ENCODE measurements at places on chromosomes 1 and 21. TPM values are rescaled to one million over a fixed set of nuclear protein-coding genes. Genes with fewer than 3 reads are reported as not detected.

DNA sequence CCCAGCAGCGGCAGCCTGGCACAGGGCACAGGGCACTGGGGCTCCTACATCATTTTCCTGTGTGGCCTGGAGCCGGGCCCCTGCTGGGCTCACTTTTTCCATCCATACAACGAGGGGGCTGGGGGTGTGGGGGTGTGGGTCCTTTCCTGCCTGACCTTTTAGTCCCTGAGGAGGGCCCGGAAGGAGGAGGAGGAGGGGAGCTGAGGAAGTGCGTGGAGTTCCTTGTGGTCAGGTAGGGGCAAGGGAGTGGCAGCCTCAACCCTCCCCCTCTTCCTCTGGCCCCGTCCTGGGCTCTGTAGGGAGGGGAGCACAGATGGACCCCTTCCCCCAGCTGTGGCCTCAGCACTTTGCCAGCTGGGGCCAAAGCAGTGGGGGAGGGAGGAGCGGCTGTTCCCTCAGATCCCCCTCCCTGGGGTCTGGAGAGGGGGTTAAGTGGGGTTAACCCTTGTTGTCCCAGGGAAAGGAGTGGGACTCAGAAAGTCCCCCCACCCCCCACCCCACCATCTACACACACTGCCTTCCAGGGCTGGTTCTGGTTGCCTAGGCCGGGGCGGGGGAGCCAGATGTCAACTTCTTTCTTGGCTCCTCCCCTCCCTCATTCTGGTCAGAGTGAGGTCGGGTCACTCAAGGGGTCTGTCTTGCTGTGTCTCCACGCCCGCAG is 5.7 kb downstream of the NTRK1 start:
- no peak for DNase-seq

DNA sequence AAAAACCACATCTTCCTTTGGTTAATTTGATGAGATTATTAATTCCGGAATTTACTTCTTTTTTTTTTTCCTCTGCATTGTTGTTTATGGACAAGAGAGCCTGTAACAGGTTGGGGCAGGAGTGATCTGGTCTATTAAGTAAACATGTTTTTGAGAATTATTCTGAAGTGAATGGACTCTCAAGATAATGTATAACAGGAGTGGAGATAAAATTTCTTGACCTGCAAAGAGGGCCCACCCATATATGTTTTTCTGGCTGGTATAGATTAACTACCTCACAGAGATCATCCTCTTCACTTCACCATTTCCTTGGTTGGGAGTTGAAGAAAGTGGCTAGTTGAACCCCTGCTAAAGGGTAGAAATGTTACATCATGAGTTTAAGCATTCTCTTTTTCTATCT is 10.7 kb downstream of the DDI2 start:
- no peak for DNase-seq

DNA sequence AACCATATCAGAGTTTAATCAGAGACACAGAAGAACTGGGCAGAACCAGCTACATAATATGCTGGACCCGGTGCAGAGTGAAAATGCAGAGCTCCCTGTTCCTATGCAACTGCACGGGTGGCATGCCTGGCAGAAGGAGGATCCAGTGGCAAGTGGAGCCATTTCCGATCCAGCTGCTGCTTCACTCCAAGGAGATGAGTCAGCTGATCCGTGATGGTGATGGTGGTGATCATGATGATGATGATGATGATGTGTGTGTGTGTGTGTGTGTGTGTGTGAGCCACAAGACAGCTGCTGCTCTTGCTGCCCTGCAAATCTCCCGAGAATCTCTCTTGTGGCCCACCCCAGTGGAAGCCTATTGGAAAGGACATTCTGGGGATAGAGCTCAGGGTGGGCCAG is 133.0 kb downstream of the URB2 start:
- no peak for DNase-seq

GRCh38 chr1:106480629-106481028 is 575.8 kb upstream of the PRMT6 start:
- DNase-seq = no peak

GRCh38 chr1:208791456-208791855 is 547.3 kb upstream of the PLXNA2 start:
- DNase-seq = peak; percentile 88

GRCh38 chr1:108100148-108100547 is 100.0 kb downstream of the SLC25A24 start:
- no peak for DNase-seq

ERICH3 gene
- 0.14 TPM for total RNA-seq

DNA sequence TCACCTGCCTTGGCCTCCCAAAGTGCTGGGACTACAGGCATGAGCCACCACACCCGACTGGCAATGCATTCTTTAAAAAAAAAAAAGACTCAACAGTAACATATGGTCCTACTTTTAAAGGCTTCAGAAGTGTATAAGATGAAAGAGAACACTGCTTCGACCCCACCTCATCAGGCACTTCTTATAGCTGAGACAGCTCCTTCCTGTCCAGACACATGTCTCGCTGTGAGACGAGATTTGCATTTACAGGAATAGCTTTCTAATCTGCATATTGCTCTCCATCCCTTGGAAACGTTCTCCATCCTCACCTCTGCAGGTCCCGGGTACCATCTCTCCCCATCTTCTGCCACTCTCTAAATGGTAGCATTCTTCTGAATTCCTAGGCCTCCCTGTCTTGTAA is 6.7 kb downstream of the AZIN2 start:
- DNase-seq = no peak

GRCh38 chr21:29064850-29065481 is 8.5 kb downstream of the CCT8 start:
- no peak for DNase-seq

DNA sequence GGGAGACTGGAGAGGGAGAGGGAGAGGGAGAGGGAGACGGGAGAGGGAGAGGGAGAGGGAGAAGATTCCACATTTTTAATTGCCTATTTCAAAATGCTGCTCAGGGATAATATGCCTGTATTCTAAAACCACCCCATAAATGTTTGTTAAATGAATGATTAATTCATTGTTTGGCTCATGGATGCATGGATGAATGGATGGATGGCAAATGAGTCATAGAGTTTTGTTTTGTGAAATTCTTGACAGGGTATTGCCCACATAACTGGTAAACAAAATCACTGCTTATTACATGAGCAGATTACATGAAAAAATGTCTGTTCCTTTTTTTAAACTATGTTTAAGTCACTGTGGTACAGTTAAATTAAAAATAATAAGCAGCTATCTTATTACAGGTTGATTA is 220.4 kb downstream of the ZP4 start:
- peak; percentile 29 for DNase-seq

DNA sequence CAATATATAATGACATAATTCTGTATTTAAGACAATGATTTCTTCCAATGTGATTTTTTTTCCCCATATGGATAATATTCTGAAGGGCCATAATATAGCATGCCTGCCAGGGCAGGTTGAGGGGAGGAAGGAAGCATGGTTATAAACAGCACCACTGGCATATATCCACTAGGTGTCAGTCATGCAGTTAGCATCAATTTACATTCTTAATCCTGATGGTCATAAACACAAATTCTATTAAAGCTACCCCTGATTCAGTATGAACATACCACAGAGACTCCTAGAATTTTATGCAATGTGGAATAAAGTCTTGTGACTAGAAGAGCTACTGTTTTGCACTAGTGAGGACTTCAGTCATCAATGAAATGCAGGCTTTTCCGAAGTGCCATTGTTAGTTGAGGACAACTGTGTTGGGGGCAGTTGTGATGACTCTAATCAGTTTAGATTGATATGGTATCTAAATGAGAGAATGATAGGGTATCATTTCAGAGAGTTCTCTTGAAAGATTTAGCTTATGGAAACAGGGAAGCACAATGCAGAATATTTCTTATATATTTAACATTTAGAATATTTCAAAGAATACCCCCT is 342.7 kb upstream of the NR5A2 start:
- DNase-seq = peak; percentile 16

DNA sequence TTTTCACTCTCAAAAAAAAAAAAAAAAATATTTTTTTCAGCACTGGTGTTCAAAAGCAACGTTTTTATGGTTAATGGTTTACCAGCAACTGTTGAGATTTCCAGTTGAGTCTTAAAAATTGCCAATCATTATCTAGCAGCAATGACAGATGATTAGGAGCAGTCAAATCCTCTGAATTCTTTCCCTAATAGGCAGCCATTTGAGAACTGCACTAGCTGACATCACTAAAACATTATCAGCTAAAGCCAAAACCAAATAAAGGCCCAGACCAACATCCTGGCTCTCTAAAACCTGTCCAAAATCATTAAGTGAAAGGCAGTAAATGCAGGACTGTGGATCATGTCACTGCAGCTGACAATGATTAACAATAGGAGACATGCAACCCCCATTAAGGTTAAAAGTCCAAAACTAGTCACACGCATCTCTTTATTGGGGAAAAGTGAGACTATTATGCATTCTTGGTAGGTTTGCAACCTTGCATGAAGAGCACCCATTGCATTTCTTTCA is 14.0 kb downstream of the SFPQ start:
- DNase-seq = peak; percentile 35

DNA sequence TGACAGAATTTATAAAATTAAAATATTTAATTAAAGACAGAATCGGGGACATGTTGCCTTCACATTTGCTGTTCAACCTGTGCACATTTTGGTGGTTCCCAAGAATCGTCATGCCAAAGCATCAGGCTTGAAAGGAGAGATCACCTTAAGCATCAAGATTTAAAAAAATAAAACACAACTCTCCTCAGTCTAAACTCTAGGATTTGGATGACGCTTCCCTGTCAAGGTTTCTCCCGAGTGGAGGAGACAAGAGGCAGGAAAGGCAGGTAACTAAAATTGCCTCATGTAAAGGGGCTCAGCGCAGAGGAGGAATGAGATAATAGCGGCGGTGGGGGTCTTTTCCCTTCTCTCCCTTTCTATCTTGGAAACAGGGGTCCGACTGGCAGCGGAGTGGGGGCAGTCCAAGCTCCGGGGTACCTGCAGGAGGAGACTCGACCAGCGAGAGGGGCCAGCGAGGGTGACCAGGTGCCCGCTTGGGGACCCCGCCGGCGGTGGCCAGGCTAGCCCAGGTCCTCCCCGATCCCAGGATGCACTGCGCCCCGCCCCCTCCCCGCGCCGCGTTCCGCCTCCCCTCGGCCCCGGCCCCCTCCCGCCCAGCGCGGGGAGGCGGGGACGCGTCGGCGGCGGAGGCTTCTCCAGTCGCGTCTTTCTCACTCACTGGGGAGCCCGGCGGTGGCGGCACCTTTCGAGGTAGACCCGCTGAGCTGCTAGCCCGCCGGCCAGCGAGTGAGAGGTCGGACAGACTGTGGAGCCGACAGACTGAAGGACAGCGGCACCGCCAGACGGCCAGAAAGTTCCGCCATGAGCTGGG is at the start of gene FNBP1L:
TSS of gene FNBP1L (plus strand) at position 638 of the 811 bp plus-strand sequence. CDS start at position 802, 164 bp downstream.
- DNase-seq = no peak

- no peak for DNase-seq
Observed at GRCh38 chr21:17799414-17800164, 19.6 kb downstream of the C21orf91 start.

GREM2 gene
- total RNA-seq = not detected

DNA sequence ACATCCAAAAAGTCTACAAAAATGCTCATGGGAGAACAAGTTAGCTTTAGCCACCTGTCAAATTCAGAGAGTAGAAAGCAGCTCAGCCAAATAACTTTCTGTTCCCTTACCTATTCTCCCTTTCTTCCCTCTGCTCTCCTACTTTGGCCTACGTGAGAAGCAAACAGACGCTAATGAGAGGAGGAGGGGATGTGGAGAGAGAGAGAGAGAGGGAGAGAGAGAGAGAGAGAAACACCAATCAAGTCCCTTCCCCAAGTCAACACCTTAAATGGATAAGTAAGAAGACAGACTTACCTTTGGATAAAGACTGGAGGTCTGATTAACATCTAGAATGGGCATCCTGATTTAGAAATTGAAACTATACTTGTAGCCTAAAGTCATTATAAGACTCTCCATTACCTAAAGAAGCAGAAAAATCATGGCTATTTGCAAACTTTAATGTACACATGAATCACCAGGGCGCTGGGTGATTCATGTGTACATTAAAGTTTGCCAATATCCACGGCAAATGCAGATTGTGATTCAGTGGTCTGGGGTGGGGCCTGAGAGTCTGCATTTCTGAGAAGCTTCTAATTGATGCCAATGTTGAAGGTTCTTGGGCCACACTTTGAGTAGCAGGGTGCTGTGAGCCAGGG is 13.1 kb upstream of the DUSP12 start:
- no peak for DNase-seq

- DNase-seq = no peak
Observed at GRCh38 chr1:61089338-61089737, 7.0 kb downstream of the NFIA start.

DNA sequence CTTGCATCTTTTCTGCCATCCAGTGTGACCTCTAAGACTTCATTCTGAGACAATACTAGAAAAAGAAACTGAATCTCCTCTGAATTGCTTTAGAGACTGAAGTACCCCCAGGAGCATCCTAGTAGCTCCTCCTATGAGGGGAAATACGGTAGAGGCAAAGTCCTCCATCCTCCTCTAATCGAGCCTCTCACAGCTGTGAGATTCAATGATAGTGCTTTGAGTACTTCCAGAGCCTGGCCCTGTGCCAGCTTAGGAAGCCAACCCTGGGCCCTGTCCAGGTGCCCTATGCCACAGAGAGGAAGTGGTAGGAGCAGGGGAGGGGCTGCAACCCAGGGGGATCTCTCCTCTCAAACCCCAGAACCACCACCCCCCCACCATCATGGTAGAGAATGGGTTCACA is 10.7 kb downstream of the RORC start:
- no peak for DNase-seq

DNA sequence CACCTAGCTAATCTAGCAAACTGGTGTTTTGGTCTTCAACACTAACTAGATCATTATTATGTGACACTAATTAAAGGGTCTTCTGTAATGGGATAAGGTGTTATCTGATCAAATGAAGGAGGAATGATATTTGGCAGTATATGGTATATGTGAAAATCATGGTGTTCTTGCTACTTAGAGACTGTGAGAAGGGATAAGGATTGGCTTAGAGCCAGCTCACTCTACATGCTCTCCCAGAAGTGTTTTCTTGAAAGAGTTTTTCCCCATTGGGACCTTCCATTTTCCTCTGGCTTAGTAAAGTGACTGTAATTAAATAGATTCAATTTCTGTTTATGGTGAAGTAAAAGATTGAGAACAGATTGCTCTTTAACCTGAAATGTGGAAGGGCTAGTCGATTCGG is 71.2 kb upstream of the RGL1 start:
- no peak for DNase-seq

DNA sequence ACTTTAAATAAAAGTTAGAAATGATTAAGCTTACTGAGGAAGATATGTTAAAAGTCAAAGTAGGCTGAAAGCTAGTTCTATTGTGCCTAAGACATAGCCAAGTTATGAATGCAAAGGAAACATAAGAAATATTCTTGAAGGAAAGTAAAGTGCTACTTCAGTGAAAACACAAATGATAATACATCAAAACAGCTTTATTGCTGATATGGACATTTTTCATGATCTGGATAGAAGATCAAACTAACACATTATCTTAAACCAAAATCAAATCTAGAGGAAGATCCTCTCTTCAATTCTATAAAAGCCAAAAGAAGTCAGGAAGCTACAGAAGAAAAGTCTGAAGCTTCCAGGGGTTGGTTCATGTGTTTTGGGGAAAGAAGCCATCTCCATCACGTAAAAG is 545.9 kb downstream of the COL11A1 start:
- no peak for DNase-seq
